ENCODE measurements at places on chromosomes 1 and 21. TPM values are rescaled to one million over a fixed set of nuclear protein-coding genes. Genes with fewer than 3 reads are reported as not detected.

DNA sequence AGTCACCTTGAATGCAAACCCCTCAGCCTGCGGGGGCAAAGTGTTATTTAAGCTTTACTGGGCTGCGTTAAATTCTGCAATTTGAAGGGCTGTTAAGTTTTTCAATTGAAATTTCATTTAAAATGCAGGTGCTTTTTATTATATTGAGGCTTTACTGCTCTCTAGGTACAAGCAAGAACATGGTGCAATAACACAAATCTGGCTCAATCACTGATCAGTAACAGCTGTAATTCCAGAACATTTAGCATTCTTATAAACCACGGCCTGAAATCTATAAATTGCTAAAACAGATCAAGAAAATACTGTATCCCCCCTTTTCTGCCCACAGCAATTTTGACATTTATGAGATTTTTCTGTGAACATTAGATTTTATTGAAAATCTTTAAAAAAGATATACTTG, 322.8 kb downstream of the KCTD3 start:
- DNase-seq, result no peak

C1orf53 gene
- 3.1 TPM for total RNA-seq

- no peak for DNase-seq
These were observed 12.5 kb upstream of the SPATC1L start for GRCh38 chr21:46196733-46197132.

GRCh38 chr1:2334883-2335534, 56.3 kb downstream of the MORN1 start:
- DNase-seq, result no peak

DNA sequence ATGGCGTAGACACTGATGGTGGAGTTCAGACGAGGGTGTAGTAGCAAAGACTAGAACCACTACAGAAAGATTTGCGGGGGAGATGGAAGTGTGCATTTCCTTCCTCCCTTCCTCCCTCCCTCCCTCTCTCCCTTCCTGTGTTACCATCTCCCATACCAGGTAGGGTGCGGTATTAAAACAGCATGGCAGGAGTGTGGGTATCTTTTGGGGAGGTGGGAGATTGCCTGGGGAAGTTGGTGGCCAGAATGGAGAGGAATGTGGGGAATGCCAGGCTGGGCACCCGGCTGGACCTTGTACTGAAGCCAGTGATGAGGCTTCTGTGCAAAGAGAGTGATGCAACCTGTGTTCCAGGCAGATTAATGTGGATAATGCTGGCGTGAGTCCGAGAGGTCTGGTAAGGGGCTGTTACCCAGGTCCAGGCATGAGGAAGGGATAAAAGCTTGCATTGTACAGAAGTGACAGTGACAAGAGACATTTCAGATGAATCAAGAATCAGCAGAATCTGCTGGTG, 30.3 kb upstream of the PPP2R5A start:
- no peak for DNase-seq

S100A9 gene
- not detected for total RNA-seq

NDUFS5 gene
- 256 TPM for total RNA-seq

HSD11B1 gene
- total RNA-seq, result not detected

ITGB2 gene
- total RNA-seq, result 0.89 TPM

DNA sequence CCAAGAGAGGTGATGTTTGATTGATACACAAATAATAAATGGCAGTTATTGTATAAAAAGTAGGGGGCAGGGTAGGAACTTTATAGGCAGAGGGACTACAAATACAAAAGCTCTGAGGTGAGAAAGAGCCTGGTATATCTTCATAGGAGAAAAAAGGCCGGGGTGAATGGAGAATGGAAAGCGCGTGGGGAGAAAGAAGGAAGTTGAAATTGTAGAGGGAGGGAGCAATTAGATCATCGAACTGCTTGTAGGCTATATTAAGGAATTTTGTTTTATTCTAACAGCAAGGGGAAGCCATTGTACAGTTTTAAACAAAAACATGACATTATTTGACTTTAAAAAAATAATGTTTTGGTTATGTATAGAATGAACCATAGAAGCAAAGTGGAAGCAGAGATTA, 147.4 kb downstream of the PDE4B start:
- DNase-seq, result no peak

OR2L3 gene
- not detected for total RNA-seq

GRCh38 chr21:34039678-34040382, 33.5 kb upstream of the MRPS6 start:
- no peak for DNase-seq

DNA sequence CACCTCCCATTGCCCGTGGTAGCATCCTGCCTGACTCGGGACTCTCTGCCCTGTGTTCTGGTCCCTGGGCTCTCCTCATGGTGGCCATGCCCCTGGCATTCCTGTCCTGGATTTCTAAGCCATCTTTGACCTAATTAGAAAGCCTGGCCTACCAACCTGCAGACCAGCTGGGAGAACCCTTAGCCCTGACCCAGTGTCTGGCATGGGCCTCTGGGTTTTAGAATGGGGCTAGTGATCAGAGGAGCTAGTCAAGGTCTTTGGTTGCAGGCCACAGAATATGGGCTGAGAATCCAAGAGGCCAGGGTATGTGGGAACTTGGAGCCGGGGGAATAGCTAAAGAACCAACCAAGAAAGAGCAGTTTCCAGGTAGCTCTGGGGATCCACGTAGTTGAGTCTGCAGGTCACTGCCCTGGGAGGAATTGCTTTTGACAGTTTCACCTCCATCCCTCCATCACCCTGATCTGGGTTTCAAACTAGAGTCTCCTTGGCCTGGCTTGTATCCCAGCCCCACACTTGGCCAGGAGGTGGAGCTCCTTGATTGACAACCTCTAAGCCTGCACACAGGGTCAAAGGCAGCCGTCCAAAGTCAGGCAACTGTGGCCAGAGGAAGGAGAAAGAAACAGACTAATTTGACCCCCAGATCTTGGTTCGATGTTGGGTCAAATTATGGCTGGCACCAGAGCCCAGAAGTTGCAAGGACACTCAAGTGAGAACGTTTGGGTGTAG, 54.7 kb upstream of the ABCG1 start:
- DNase-seq, result peak; percentile 44

ACTL8 gene
- not detected for total RNA-seq

- no peak for DNase-seq
These were observed 235.3 kb upstream of the C1orf105 start for GRCh38 chr1:172185211-172185610.

- no peak for DNase-seq
These were observed 28.7 kb downstream of the COL16A1 start for GRCh38 chr1:31675161-31675560.

DNA sequence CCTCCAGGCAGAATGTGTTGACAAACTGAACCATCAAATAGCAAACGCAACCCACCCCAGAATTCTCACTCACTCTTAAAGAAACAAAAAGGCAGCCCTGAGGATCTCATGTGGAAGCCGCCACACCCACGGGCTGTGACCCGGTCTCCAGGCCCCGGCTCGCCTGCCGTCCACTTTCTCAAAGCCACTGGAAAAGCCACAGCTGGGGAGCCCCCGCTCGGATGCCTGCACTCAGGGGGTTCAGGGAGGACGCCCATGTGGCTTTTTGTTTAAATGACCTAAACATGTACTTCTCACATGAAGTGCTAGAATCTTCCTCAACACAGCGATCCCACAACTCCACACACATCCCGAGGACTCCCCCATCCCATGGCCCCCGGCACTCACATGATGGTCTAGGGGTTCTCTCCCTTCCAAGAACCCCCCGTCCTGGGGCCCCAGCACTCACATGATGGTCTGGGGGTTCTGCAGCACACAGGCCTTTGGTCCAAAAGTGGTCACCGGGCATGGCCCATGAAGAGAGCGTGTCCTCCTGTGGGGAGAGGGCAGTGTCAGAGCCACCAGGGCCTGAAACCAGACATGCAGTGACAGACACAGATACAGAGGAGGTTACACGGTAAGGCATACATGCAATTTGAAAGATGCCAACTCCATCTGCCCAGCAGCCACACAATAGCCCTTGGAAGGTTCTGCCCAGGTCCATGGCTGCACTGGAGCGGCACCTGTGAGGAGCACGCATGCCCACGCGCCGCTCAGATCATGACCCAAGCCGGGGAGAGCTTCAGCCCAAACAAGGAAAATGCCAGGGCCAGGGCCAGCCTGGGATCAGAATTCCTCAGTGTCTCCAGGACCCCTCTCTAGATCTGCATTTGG, 16.5 kb downstream of the NADK start:
- no peak for DNase-seq

CGN gene
- total RNA-seq, result 7.2 TPM

- DNase-seq, result no peak
These were observed 61.5 kb downstream of the SYT2 start for GRCh38 chr1:202648605-202649226.

DNA sequence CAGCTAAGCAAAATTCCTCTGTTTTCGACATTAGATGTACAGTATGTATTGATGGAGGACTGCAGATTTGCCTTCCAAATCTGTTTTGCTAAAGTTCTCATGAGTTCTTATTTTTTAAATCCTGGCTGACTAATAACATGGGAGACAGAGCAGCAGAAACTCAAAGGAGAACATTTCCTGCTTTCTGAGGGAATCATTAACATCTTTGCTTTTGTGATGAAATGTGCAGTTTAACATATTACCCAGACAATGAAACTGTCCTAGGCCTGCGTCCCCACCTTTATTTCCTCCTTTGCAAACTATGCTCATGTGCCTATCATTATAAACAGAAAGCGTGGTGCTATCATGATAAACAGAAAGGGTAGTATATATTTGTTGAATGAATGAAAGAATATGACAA, 149.9 kb downstream of the ZP4 start:
- DNase-seq, result no peak

- DNase-seq, result no peak
These were observed 6.3 kb upstream of the CTTNBP2NL start for GRCh38 chr1:112389689-112390088.

Data from neural crest cell (in vitro differentiated cells).